ENCODE measurements at places on chromosomes 16 and 17.
A peak's percentile ranks its signal among the peaks of the same experiment; 100 is the strongest.

DNA sequence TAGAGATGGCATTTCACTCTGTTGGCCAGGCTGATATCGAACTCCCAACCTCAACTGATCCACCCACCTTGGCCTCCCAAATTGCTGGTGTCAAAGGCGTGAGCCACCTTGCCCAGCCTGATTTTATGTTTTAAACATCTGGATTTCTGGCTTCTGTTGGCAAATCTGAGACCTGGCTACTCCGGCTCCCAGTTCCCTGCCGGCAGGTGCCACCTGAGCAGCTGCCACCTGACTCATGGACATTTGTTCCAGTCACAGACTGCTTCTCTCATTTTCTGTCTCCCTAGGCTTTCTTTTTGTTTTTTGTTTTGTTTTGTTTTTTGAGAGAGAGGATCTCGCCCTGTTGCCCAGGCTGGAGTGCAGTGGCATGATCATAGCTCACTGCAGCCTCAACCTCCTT, 9.6 kb downstream of the PMM2 start:
- no peak for DNase-seq

- no peak for DNase-seq
Measured at GRCh38 chr17:8273884-8274444, 14.5 kb upstream of the RANGRF start.

DNA sequence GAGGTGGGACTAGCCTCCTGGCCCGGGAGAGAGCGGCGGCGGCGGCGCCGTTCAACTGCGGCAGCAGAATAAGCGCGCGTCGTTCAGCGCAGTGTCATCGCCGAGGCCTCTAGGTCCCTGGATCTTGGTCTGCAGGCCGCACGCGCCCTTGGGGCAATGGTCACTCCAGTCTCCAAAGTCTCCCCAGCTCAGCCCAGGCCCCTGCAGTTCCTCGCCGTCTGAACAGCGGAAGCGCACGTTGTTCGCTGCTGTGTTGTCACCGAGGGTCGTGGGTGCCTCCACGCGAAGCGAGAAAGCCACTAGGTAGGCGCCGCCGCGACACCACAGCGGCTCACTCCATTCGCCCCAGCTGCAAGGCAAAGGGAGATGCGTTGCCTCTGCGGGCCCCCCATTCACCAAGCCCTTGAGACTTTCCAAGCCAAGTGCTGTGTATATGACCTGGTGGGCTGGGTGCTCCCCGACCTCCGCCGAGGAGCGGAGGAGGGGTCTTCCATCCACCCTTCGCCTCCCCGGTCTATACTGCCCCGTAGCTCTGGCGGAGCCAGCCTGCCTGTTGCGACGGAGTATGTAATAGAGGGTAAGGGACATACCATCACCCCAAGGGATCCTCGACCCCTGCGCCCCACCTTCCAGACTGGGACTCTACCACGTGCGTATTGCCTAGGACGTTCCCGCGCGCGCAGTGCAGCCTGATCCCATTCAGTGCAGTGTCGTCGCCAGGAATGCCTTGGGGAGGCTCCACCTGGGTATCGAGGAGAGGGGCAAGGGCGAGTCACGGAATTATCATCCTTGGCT, 656 bp downstream of the VMO1 start:
- no peak for DNase-seq

DNA sequence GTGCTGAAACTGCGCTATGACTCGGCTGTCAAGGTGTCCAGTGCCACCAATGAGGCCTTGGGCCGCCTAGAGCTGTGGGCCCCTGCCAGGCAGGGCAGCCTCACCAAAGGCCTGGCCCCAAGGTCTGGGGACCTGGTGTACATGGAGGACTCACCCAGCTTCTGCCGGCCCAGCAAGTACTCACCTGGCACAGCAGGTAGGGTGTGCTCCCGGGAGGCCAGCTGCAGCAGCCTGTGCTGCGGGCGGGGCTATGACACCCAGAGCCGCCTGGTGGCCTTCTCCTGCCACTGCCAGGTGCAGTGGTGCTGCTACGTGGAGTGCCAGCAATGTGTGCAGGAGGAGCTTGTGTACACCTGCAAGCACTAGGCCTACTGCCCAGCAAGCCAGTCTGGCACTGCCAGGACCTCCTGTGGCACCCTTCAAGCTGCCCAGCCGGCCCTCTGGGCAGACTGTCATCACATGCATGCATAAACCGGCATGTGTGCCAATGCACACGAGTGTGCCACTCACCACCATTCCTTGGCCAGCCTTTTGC, 25.0 kb downstream of the WNT9B start:
- no peak for DNase-seq

DNA sequence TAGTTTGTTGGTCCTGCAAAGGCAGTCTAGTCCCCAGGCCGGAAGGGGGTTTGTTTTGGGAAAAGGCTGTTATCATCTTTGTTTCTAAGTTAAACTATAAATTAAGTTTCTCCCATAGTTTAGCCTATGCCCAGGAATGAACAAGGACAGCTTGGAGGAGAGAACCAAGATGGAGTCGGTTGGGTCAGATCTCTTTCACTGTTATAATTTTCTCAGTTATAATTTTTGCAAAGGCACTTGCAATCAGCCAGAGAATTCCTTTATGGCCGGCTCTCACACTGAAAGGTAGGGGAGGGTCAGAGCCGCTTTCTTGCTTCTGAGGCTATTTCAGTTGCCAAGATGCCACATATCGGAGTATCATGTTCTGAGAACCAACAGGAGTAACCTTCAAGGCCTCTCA, 59.2 kb upstream of the ATF7IP2 start:
- no peak for DNase-seq

DNA sequence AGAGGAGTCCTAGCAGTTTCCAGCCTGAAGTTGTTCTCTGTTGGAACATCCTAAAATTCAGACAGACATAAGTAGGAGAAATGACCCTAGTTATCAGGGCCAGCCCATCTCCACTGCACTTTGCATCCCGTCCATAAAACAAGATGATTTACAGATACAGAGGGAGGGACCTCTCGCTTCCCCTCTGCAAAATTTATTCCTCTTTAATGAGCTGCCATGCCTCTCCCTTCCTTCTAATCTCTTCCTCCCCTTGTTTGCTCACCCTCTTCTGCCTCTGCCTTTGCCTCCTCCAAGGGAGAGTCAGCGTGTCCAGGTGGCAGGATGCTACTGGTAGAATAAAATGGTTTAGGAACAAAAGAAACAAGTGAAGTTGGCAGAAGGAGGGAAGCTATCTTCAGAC, 351.3 kb downstream of the SOX9 start:
- DNase-seq = no peak

- DNase-seq = no peak
Measured at GRCh38 chr17:66720027-66720426, 114.9 kb upstream of the CACNG5 start.

DNA sequence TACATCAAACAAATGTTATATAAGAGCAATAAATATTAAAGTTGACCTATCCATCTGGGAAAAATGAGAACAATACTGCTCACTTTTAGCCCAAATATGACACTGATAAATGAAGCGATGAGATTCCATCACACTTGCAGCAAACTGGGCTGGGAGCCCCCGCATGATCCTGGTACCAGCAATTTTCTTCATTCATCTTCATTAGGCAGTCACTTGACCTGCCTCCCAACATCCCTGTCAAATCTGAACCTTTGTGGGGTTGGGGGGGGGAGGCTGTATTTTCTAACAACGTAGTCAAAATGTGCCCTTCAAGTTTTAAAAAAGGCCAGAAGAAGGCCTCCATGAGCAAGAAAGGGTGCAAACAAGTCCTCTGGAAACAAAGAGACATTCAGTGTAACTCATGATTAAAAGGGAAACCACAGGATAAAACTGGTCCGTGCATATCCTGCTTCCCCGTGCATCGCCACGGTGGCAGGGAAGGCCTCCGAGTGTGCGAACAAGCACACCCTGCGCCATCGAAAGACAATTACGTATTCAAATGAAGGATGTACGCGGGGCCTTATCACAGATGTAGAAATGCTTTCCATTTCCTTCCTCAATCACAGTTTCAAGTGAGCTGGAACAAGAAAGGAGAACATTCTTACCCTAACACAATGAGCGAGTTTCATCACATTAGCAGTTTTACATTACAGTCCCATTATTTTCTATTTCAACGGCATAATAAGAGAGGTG, 48.4 kb downstream of the TOX3 start:
- no peak for DNase-seq

DNA sequence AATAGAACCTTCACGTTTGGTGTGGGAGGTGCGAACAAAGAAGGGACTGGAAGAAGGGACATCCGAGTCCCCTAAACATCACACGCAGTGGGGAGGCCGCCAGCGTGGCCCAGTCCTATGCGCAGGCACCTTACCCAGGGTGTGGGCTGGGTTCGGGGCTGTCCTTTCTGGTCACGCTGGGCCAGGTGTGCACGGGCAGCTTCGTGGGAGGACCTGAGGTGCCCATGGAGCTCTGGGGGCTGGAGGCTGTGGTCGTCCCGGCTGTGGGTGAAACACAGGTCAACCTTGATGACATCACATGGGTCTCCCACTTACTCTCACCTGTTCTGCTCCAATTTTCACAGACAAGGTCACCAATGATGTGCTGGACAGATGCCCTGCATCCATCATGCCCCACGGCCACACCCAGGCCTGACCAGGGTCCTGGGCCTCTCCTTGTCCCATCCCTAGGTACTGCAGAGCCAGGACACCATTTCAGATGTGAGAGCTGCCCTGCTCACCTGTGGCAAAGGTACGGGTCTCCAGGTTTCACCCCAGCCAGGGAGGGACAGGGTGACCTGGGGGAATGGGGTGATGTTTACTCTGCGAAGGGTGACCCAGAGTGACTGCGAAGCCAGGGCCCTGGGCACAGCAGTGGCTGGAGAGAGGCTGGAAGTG, 3.1 kb downstream of the CD300C start:
- no peak for DNase-seq

- DNase-seq = no peak
Measured at GRCh38 chr16:70692873-70693671, 7.2 kb upstream of the MTSS2 start.

GRCh38 chr17:18965530-18966236, 13.7 kb downstream of the SLC5A10 start:
- no peak for DNase-seq

DNA sequence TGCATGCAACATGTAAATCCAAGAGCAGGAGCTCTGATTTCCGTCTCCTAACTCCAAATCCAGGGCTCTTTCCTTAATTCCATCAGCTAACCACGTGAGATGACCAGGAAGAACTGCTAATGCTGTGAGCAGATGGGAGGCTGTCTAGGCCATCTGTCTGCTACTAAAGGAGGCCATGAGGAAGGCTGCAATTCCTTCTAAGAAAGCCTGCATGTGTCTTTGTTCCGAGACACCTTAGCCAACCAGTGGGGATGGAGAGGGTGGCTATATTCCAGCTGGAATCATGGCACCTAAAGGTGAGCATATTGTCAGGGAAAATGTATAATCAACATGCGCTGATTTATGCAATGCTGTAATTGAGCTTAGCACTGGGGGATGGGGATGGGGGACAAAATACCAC, 267.2 kb upstream of the CDH5 start:
- no peak for DNase-seq

DNA sequence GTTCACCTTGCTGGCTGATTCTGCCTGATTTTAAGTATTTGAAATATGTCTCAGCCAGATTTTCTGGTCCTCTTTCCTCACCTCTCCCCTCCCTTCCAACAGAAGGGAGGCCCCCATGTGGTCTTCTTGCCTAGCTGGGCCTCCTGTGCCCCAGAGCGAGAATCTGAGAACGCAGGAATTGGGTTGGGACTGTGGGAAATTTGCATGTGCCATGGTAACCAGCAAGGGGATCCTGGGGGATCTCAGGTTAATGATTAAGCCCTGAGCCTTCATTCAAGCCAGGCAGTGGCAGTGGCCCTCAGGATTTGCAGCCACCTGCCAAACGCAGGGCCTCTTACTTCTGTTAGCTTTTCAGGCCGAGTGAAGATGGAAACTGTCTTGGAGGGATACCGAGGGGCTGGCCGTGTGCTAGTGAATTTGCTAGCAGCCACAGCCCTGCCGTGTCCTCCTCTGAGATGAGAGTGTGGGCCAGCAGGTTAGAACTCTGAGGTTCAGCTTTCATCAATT, 40.2 kb downstream of the KSR1 start:
- DNase-seq = no peak

GRCh38 chr16:67481561-67482232, 740 bp upstream of the ATP6V0D1 start:
- DNase-seq = peak; percentile 8

- no peak for DNase-seq
Measured at GRCh38 chr17:45387739-45388138, 44.9 kb downstream of the ARHGAP27 start.
